Transverse colon (tissue), 4 donors: ENCODE measurements at places on chromosomes 7 and 10. TPM values are rescaled to one million over a fixed set of nuclear protein-coding genes. Genes with fewer than 3 reads are reported as not detected.

Gene SPDYE2
- total RNA-seq = not detected

DNA sequence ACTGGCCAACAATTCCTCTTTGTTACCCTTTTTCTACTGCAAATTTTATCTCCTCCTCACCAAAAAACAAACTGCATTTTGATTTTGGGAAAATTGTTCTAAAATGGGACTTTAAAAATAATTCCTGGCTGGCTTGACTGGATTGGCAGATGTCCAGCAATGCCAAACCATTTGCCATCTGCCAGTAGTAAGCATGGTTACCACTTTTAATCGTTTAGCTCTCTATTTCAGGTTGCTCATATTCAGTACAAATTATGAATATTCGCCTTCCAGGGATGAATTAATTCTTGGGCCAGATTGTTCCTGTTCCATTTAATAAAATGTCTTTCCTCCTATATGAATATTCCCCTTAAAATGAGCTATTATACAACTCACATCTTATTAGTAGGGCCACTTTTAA is 35.7 kb downstream of the SMNDC1 start:
- DNase-seq = no peak

Gene ANKRD30A
- total RNA-seq = not detected

DNA sequence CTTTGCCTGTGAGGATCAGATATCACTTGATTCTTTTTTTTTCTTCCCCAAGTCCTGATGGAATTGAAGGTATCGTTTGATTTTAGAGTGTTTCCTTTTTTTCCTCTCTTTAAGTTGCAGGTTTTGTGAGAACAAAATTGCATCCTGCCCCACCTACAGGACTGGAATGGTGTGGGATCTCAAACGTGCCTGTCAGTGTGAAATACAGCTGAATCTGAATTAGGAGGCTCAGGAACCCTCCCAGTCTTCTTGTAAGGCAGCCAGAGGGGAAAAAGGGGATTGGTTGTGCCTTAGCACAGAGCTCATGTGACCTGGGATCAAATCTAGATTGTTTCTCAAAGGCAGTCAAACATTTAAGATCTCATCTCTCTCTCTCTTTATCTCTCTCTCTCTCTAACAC is 32.7 kb upstream of the KLHL7 start:
- no peak for DNase-seq

GRCh38 chr10:22332116-22332692 is 11.3 kb downstream of the BMI1 start:
- no peak for DNase-seq

- no peak for DNase-seq
Measured at GRCh38 chr10:50607356-50607925, 16.3 kb downstream of the SGMS1 start.

Gene LIPK
- not detected for total RNA-seq

DNA sequence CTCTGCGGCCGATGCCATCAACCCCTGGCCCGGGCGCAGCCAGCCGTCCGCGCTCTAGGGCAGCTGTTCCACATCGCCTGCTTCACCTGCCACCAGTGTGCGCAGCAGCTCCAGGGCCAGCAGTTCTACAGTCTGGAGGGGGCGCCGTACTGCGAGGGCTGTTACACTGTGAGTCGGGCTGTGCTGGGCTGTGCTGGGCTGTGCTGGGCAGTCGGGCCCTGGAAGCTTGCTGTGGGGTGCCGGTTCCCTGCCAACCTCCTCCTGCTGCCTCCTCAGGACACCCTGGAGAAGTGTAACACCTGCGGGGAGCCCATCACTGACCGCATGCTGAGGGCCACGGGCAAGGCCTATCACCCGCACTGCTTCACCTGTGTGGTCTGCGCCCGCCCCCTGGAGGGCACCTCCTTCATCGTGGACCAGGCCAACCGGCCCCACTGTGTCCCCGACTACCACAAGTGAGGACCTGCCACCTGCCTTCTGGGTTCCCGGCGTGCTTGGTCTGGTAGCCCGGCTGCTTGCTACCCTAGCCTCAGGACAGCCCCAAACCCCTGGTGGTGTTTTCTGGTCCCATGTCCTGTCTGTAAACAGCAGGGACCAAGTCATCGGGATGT is 7.5 kb downstream of the ZYX start:
- no peak for DNase-seq

DNA sequence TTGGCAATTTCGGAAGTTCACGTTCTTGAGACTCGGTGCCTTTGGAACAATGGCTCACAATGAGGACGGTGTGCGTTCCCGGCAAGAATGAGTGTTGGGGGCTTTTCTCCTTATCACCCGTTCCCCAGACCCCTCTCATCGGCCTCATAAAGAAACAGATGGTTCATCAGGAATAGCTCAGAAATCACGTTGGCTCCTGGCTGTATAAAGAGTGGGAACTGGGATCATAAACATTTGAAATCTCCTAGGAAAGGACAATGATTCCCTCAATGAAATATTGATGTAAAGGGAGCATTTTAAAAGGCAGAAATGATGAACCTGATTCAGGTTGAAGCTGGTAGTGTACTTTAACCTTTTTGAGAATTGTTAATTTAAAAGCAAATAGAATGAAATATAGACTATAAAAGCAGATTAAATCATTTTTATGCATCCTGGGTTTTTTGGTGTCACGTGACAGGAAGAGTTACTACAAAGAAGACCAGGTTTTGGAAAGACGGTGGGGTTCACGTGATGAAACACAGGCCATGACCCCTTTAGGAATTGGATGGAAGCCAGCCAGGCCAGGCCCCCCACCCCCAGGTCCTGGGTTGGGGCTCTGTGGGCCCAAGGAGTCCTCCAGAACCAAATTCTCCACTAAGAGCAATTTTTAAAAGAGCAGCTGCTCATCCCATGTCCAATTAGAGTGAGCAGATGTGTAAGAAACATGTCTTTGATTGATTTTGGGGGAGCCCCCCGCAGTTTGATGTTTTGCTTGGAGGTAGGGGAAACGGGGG is 63.0 kb downstream of the CUX1 start:
- DNase-seq = no peak

Gene ZNF716
- total RNA-seq = not detected

- no peak for DNase-seq
Measured at GRCh38 chr7:82266081-82266480, 177.5 kb downstream of the CACNA2D1 start.

- no peak for DNase-seq
Measured at GRCh38 chr10:29976134-29976533, 83.3 kb downstream of the JCAD start.

GRCh38 chr7:34544621-34545020 is 113.4 kb upstream of the NPSR1 start:
- DNase-seq = no peak

DNA sequence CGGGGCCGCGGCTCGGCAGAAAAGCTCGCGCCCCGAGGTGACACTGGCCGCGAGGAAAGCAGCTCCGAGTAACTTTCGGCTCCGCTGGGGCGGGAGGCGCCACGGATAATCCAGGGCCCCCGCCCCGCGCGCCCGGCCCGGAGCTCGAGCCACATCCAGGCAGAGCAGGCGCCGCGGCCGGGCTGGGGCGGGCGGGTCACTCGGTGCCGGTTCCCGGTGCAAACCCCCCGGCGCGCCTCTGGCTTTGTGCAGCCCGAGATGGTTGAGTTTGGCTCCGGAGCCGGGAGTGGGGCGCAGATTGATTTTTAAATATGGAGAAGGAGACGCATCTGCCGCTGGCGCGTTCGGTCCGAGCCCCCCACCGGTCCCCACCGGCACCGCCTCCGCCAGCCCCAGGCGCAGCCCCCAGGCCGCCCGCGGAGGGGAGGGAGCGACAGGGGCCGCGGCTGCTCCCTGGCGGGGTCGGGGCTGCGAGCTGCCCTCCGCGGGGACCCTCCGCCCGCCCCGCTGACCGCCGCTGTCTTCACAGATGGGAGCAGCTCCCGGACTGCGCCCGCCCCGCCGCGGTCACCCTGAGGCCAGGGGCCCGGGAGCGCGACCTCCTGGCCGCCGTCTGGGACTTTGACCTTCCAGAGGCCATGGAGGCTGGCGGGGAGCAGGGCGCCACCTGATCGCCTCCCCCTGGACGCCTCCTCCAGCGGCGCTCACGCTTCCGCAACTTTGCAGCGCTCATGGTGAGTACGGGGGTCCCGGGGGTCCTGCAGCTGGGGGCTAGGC is 643 bp downstream of the ADGRA1 start:
- no peak for DNase-seq

DNA sequence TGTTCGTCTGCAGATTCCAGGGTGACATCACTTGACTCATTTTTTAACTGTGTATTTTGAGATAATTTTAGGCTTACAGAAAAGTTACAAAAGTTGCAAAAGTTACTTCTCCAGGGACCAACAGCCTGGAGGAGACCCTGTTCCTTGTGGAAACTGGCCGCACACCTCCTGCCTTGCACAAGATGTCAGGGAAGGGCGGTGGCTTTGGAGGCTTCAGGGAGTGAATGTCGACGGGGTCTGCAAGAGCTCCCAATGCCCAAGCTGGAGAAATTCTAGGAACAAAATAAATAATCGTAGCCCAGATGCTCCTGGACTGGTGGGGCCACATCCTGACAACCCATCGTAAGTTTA is 62.2 kb upstream of the FAM20C start:
- no peak for DNase-seq

DNA sequence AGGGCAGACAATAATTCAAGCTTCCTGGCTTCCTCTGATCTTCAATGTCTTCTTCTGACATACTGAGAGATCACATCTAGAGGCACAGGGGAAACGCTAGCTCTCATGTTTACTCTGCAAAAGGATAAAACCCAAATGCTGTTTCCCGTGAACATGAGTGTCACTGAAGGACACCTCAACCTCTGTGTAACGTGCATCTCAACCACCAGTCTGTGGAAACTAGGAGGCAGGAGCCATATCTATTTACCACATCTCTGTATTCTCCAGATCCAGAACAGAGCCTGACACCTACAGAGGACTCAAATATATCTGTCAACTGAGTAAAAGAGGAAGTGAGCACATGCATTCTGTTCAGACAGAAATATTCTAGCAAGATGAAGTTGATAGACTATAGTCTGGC is 140.3 kb upstream of the TARP start:
- no peak for DNase-seq

Gene LRIT1
- not detected for total RNA-seq

Gene ABCB4
- total RNA-seq = 16.1 TPM

- no peak for DNase-seq
Measured at GRCh38 chr10:109411917-109412316, 511.4 kb downstream of the XPNPEP1 start.

Gene PON1
- total RNA-seq = not detected

GRCh38 chr7:123398921-123399320 is 135.5 kb downstream of the IQUB start:
- no peak for DNase-seq

DNA sequence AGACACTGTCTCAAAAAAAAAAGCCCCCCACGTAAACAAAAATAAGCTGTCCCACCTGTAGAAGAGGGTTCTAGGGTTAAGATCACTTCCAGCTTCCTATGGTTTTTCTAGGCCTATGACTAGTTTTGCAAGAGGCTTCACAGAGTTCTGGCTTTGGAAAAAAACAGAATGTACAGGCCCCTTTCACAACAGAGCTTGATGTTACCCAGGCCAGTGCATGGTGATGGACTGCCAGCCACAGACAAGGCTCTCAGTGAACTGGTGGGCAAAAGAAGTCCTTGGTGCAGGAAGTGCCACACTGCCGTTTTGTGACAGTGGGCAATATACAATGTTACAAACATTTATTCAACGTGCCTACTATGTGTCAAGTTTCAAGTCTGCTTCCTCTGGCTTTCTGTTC is 18.3 kb upstream of the EFCAB10 start:
- DNase-seq = no peak

GRCh38 chr10:104941662-104942061 is 300.6 kb downstream of the SORCS3 start:
- no peak for DNase-seq

DNA sequence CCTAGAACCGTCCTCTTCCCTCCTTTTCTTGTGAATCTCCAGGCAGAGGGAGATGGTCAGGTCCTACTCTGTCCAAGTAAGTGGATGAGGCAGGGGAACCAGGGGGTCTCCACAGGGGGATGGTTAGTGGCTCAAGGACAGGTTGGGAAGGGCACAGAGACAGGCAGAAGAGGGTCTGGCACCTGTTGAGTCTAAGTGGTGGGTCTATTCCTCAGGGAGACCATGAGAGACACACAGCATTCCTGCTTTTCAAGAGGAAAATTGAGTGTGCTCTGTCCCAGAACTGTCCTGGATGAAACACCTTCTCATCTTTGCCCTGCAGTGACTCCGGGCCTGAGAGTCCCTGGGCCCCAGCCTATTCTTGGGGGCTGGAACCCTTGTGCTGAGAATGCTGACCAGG is 184.8 kb upstream of the GALNT17 start:
- DNase-seq = no peak

- peak; percentile 73 for DNase-seq
Measured at GRCh38 chr10:59678884-59679301, 30.8 kb downstream of the SLC16A9 start.

DNA sequence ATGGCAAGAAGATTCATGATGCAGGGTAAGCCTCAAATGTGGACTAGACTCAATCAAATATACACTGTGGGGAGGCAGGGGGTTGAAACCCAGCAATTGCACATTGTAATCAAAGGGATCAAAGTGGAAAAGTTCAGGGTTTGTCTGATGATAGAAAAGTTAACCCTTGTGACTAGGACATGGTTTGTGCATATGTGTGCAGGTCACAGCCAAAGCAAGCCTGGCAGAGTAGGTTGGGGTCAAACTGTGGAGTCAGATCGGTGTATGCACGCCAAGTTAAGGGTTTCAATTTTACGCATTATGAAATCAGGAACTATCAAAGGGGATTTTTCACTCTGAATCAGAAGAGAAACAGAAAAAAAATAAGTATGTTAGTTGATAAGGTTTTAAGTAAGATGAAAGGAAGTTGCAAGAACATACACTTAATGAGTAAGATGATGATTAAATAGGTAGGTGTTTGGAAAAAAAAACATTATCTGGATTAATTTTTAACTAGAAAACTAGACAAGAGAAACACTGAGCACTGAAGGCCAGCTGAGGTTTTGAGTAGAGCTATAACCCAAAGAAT is 188.3 kb downstream of the DGKB start:
- DNase-seq = no peak

DNA sequence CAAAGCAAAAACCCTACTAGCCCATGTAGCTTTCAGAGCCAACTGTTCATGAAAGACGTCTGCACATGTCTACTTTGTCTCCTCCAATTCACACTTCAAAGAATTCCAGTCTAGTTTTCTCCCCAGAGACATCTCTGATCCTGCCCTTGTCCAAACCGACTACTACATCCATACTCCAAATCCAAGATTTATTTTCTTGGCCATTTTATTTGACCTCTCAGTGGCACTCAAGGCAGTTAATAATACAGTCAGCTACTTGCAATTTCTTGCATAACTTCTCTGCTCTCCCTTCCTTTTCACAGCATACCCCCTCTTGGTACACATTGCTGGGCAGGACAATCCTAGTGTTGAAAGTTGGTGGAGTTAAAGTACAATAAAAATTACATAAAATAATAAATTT is 170.9 kb upstream of the INHBA start:
- DNase-seq = no peak

GRCh38 chr10:88525371-88526069 is 57.6 kb downstream of the RNLS start:
- peak; percentile 60 for DNase-seq

DNA sequence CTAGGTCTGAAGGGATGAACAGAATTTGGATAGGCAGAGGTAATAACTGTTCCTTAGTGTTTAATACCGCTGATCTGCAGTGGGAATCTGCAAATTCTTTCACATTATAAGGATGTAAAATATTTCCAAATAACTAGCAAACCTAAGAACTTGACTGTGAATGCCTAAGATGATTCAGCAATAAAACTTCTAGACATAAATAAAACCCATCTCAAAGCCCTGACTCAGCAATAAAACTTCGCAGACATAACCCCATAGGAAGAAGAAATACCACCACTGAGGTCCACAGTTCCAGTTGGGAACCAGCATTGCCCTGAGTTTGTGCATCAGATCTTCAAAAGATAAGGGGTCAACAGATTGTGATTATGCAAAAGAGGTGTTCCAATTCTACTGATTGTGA is 354.2 kb downstream of the GFRA1 start:
- no peak for DNase-seq

- DNase-seq = no peak
Measured at GRCh38 chr7:74222851-74223710, 13.3 kb downstream of the LAT2 start.
